ENCODE measurements at places on chromosomes 16 and 17. TPM values are rescaled to one million over a fixed set of nuclear protein-coding genes. Genes with fewer than 3 reads are reported as not detected.

Gene DBNDD1
- polyA plus RNA-seq = 10.5 TPM

Gene USP22
- polyA plus RNA-seq = 37.8 TPM

Gene DHRS7C
- 1.3 TPM for polyA plus RNA-seq

Gene SLC9A5
- polyA plus RNA-seq = 0.82 TPM

Gene CLUH
- 49.1 TPM for polyA plus RNA-seq

Gene TNFRSF17
- not detected for polyA plus RNA-seq

Gene OR2C1
- not detected for polyA plus RNA-seq

Gene COTL1
- polyA plus RNA-seq = 14.1 TPM

Gene HAPSTR1
- 18.3 TPM for polyA plus RNA-seq

Gene PITPNC1
- 21.2 TPM for polyA plus RNA-seq

Gene MAPT
- polyA plus RNA-seq = 1.5 TPM

Gene KRTAP9-4
- not detected for polyA plus RNA-seq

Gene GAS2L2
- 0.46 TPM for polyA plus RNA-seq

Gene TAC4
- not detected for polyA plus RNA-seq

Gene TNP2
- polyA plus RNA-seq = not detected

Gene SHISA9
- polyA plus RNA-seq = 0.08 TPM

Gene PRSS33
- not detected for polyA plus RNA-seq

Gene TNFRSF12A
- 50.2 TPM for polyA plus RNA-seq

Gene EPOP
- polyA plus RNA-seq = 2.2 TPM

Gene CA5A
- not detected for polyA plus RNA-seq

Gene SLC43A2
- 8.8 TPM for polyA plus RNA-seq

Gene SLC16A11
- polyA plus RNA-seq = 9.7 TPM

Gene TM4SF5
- 0.85 TPM for polyA plus RNA-seq

Gene CBLN1
- 2.1 TPM for polyA plus RNA-seq

Gene EME1
- polyA plus RNA-seq = 0.16 TPM

Gene MC1R
- 2.3 TPM for polyA plus RNA-seq

Gene C17orf67
- polyA plus RNA-seq = 0.39 TPM

Gene ESRP2
- 3.0 TPM for polyA plus RNA-seq

Gene ZP2
- polyA plus RNA-seq = not detected

Data from adipose tissue (tissue), 3 donors.